NCI-H187 (cell line): ENCODE measurements at places on chromosomes 3 and 15.

- DNase-seq: no peak
Observed at GRCh38 chr3:137165117-137165806, 207.5 kb downstream of the IL20RB start.

DNA sequence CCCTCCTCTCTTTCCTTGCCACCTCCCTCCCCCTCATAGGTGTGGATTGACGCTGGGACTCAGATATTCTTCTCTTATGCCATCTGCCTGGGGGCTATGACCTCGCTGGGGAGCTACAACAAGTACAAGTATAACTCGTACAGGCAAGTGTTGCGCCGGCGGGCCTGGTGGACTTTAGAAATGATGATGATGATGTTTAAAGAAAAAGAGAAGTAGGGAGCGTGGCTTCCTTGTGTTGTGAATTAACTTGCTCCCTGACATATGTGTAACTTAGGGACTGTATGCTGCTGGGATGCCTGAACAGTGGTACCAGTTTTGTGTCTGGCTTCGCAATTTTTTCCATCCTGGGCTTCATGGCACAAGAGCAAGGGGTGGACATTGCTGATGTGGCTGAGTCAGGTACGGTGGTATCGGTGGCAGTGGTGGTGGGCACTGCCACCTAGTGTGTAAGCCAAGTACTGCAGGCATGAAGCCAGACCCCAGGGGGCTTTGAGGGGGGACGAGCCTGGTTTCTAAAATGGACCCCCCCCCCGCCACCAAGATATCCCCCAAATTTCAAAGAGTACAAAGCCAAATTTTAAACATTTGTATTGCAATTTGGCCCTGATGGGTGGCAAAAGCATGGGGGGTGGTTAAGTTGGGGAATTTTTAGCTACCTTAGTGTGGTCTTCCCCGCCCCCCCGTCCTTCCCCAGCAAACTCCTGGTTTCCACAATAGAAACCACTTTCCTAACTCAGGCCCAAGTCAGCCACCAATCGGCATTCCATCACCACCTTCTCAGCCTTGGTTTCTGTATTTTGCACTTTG, 65.6 kb downstream of the SLC6A6 start:
- no peak for DNase-seq

GRCh38 chr3:26556637-26557036, 65.9 kb upstream of the LRRC3B start:
- no peak for DNase-seq

- no peak for DNase-seq
Observed at GRCh38 chr15:51493892-51494291, 128.7 kb downstream of the DMXL2 start.

DNA sequence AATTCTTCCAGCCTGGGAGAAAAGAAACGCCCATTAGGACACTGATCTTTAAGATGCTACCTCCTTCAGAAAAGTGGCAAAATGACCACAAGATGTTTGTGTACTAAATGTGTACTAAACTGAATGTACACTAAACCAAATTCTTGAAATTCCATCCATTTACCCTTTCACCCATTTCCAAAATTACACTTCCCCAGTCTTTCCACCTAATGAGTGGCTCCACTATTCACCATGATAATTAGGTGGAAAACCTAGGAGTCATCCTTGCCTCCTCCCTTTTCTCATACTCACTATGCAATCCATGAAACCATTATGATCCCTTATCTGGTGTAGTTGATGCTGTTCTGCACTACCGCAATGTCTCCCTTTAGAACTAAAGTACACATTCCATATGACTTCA, 452.1 kb upstream of the THBS1 start:
- DNase-seq: no peak

DNA sequence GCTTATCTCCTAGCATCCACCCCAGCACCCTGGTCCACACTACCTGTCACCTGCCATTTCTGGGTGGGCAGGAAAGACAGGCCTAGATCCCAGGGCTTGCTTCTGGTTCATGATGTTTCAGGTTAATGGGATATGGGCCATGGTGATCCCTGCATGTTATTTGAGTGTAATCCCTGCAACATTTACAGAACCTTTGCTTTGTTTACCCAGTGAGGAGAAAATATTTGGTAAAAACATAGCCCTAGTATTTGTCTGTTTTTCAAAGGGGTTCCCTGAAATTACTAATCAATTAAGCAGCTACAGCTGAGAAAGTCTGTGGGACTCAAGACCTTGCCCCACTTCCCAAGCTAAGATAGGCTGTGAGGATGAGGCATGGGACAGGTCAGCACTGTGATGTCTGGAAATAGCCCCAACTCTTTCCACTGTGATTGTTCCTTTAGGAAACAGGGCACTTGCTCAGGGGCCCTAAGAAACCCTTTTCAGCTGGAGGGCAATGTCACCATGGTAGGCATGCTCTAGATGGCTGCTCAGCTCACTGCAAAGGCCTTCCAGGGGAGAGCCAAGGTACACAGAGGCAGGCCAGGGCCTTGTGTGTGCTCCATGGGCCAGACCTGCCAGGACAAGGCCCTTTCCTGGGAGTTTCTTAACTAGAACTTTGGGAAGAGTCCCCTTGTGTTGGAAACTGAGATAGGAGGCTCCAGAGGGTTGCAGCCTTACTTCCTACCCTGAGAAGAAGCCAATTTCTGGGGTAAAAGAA, 11.1 kb downstream of the TRANK1 start:
- DNase-seq: no peak

- DNase-seq: no peak
Observed at GRCh38 chr3:118077332-118077731, 957.3 kb downstream of the IGSF11 start.

GRCh38 chr15:55282284-55282833, 7.3 kb downstream of the RAB27A start:
- no peak for DNase-seq

- no peak for DNase-seq
Observed at GRCh38 chr3:112491373-112491772, 7.9 kb downstream of the BTLA start.

- no peak for DNase-seq
Observed at GRCh38 chr3:136644212-136644611, 108.0 kb downstream of the STAG1 start.

DNA sequence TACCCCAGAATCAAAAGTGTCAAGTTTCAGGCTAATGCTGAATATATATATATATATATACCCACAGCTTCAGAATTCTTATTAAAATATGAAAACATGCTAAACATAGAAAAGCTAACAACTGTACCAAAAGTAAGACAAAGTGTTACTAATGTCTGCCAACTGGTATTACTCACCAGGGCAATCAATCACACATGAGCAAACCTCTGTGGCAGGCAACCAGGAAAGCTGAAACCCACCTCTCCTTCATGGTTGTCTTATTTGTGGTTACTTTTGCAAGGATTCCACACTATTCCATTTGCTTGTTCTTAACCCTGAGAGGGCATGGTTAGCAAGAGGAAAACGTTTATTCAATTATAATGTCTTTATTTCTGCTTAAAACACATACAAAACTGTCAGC, 512.3 kb upstream of the MDFIC2 start:
- DNase-seq: no peak

- DNase-seq: no peak
Observed at GRCh38 chr15:89142423-89142822, 54.2 kb downstream of the ABHD2 start.

- no peak for DNase-seq
Observed at GRCh38 chr3:78112291-78113010, 1072.6 kb downstream of the ROBO2 start.

GRCh38 chr3:111581403-111582119, 13.6 kb downstream of the ZBED2 start:
- DNase-seq: no peak

DNA sequence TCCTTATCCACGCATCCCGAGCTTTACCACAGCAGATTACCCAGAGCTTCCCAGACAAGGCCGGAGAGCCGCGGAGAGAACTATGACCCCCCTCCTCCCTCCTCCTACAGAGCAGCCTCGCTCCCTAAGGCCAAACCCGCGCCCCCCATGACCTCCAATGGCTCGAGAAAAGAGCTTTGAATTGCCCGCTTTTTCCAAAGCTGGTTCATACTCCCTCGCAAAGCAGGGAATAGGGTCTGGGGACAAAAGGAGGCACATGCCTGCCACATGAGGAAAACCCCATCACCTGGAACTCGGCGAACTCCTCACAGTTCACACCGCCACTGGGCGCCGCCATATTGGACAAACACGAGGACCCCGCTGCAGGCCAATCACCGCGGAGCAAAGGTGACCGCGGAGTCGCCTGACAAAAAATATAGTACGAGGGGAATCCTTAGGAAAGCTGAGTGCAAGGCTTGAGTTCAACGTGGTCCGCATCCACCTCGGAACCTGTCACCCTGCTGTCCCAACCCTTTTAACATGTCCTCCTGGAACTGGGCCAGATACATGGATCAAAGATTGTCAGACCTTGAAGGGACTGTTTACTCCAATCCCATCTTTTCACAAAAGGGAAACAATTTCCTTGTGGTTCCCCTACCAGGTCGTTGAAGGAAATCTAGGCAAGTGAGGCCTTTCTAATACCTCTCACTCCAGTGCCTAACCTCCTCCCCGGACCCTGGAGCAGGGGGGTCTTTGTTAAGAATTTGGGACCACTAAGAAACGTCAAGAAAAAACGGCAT, at the start of gene MIX23:
MIX23 (minus strand) TSS at position 344 of the 779 bp plus-strand sequence; CDS start at position 337, 7 bp downstream.
- peak; percentile 69 for DNase-seq

- no peak for DNase-seq
Observed at GRCh38 chr3:182562274-182562673, 231.0 kb upstream of the ATP11B start.

DNA sequence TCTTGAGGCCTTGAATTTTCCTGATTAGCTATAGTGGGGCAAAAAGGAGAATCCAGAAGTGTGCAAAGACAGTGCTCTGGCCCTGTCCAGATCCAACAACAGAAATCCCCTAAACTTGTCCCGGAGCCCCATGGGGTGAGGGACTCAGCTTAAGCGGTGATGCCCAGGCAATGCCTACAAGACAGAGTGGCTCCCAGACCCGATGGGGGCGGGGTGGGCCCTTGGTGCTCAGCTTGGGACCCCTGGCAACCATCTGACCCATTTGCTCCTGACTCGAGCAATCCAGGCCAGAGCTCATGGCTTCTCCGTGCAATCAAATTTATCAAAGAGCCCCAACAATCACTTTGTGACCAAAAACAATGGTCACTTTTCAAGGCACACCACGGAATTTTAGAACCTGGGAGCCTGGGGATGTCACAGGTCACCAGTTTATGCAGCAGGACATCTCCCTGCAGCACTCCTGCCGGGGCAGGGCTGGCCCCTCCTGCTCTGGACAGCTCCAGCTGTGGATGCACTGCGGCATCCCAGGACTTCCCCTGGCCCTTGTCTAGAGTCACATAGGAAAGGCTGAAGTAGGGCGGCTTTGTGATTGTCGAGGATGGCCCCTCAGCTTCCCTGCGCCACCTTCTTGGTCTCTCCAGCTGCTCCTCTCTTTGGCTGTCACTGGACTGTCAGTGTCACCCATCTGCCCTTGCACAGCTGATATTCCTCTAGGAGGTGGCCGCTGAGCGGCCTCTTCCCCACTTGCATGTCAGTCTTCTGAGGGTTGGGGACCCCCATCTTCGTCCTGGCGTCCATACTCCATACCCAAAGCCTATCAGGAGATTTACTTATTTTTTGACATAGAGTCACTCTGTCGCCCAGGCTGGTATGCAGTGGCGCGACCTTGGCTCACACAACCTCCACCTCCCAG, 28.4 kb downstream of the RGMA start:
- DNase-seq: no peak

GRCh38 chr3:178054471-178054870, 481.8 kb upstream of the KCNMB2 start:
- DNase-seq: no peak

GRCh38 chr15:92111751-92112150, 258.2 kb downstream of the SLCO3A1 start:
- DNase-seq: no peak

GRCh38 chr3:112818289-112818688, 28.4 kb downstream of the CD200R1L start:
- DNase-seq: no peak

DNA sequence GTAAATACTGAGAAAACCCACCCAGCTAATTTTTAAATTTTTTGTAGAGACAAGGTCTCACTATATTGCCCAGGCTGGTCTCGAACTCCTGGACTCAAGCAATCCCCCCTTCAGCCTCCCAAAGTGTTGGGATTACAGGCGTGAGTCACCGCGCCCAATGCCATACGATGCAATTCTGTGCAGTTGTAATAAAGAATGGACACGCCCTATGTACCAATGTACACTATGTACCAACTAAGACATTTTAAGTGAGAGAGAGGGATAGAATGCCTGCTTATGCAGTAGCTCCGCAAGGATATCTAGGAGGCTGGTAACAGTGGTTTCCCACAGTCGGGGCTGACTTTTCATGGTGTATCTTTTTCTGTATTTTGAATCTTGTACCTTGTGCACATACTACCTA, 14.6 kb downstream of the ZNF710 start:
- DNase-seq: no peak

DNA sequence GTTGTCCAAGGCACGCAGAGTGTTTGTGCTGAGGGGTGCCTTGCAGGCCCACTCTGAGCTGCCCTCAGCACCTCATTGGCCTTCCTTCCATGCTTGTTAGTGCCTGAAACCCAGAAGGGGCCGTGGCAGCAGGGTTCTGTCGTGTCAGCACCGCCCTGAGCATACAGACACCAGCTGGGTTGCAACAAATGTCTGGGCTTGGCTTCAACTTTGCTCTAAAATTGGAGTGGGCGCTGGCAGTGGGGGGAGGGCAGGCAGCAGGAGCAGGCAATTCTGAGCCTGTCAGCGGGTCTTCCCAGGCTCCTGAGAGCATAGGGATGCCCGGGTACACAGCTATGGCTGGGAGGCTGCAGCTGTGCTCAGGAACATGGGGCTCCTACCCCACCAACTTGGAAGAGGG, 464.3 kb downstream of the EPHA3 start:
- no peak for DNase-seq

GRCh38 chr3:113240841-113241240, 29.5 kb downstream of the BOC start:
- no peak for DNase-seq

GRCh38 chr15:35756623-35757022, 210.7 kb upstream of the DPH6 start:
- DNase-seq: no peak

- peak; percentile 56 for DNase-seq
Observed at GRCh38 chr3:54427941-54428871, 305.9 kb downstream of the CACNA2D3 start.

GRCh38 chr3:184003187-184003967, 14.3 kb downstream of the ABCC5 start:
- DNase-seq: no peak

DNA sequence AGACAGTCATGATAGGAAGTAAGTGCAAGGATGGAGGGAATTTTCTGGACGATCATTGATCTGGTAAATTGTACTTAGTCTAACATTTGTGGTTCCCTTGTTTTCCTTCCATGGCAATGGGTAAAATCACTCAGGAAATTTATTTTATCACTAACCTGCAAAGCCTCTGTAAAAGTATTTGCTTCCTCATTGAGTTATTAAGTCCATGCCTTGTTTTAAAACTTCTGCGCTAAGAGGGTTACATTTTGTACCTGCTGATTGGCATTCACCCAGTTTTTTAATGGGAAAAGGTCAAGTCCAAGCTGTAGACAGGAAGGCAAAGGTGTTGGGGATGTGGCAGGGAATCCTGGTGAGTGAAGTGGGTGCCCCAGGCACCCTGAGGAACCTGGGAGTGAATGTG, 146.2 kb upstream of the NR2F2 start:
- DNase-seq: no peak
